WTC11 (cell line): ENCODE measurements at places on chromosomes 7 and 10.

DNA sequence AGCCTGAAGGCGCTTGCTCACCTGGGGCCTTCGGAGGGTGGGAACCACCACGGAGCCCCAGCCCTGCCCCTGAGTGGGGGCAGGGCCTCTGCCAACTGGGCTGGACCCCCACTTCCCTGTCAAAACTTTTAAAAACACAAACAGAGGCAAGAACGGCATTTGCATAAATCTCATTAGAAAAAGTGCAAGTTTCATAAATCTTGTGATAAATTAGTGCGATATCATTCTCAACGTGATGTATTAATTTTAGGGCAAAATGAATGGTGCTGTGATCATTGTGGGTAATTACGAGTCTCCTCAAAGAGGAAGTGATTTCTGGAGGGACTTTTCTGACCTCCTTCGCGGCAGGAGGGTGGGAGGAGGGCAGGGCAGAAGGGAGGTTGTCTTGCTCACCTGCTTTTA, 98.3 kb downstream of the CDH23 start:
- no peak for DNase-seq

DNA sequence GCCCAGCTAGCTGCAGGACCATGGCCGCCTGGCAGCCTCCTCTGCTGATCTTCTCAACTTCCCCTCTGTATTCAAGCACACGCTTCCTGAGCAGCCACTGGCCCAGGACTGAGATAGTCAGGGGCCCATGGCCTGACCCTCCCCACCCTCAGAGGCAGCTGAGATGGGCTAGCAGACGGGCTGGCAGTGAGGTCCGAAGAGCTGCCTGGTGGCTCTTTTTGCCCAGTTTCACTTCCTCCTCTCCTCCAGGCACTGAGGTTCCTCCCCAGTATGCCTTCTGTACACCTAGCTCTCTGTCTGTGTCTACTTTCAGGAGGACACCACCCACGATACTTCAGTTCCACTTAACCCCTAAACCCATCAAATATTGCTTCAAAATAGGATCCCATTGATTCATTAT, 395.6 kb downstream of the TNS3 start:
- no peak for DNase-seq

DNA sequence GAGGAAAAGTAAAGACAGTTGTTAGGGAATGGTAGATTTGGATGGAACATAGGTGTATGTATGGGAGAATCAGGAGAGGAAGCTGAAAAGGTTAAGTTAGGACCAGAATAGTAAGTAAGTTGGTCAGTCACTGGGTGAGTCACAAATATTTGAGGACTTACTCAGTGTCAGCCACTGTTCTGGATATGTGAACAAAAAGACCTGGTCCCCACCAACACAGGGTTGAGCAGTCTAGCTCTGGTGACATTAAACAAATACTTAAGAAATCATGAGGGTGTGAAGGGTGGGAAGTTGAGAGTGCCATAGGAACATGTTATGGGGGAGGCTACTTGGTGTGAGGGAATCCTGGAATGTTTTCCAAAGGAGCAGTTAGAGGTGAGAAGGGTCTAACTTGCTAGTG, 246.9 kb downstream of the PTEN start:
- no peak for DNase-seq

- DNase-seq: no peak
Observed at GRCh38 chr7:31940167-31940566, 130.0 kb downstream of the PDE1C start.

GRCh38 chr7:1313613-1314012, 80.9 kb downstream of the UNCX start:
- DNase-seq: no peak

DNA sequence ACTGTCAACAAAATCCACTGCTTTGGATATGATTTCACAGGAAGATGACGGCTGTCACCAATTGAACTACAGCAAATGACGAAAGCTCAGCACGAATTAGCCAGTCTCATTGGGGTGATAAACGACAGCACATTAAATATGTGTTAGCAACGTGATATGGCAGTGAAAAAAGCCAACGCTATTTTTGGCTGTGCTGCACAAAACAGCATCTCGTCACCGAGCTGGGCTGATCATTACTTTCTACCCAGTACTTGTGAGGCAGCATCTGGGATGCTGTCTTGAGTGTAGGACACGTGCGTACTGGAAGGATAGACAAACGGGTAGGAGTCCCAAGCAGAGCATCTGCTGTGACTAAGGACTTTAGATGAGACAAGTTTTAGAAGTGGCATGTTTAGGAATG, 138.3 kb downstream of the EXOC4 start:
- DNase-seq: no peak

DNA sequence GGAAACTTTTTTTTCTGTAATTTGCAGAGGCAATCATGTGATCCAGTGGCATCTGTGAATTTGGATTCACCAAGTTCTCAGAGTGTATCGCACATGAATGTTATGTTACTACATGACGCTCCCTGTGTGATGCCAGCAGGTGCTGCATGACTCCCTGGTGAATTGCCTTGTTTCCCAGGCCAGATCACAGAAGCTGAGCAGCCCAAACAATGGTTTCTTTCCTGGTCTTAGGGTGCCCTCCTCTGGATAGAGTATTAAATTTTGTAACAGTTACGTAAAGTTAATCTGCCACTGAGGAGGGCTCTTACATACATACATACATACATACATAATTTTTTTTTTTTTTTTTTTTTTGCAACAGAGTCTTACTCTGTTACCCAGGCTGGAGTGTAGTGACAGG, 3.6 kb downstream of the ZSCAN21 start:
- DNase-seq: no peak

DNA sequence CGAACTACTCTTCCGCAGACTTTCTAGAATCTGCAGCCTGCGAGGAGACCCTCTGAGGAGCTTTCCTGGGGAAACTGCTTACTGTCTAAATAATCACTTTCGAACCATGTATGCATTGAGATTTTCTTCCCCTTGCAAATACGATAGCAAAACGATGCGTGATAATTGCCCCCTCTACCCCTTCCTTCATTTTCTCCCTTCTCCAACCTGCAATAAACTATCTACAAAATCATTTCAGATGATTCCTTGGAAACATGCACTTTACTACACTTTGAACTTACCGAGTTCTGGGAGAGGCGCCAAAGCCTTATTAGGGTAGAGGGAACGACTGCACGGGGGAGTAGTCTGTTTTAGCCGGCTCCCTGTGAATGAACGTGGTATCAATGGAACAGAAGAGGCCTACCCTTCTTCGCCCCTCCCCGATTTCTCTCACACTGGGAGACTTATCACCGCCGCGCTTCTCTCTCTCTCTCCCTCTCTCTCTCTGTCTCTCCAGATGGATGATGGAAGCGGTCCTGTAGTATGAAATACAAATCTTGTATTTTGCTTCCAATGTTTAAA, at the start of gene FGFBP3:
TSS of gene FGFBP3 (minus strand) at position 370 of the 561 bp plus-strand sequence. CDS start 517 bp downstream, outside the sequence.
- peak; percentile 61 for DNase-seq

- DNase-seq: no peak
Observed at GRCh38 chr10:99537989-99538917, 5.5 kb downstream of the NKX2-3 start.

- DNase-seq: no peak
Observed at GRCh38 chr7:155798673-155799439, 13.4 kb downstream of the SHH start.

GRCh38 chr10:112834751-112835181, 115.3 kb upstream of the TCF7L2 start:
- DNase-seq: no peak
